Panc1 (cell line): ENCODE measurements at places on chromosomes 7 and 10.
A peak's percentile ranks its signal among the peaks of the same experiment; 100 is the strongest.

DNA sequence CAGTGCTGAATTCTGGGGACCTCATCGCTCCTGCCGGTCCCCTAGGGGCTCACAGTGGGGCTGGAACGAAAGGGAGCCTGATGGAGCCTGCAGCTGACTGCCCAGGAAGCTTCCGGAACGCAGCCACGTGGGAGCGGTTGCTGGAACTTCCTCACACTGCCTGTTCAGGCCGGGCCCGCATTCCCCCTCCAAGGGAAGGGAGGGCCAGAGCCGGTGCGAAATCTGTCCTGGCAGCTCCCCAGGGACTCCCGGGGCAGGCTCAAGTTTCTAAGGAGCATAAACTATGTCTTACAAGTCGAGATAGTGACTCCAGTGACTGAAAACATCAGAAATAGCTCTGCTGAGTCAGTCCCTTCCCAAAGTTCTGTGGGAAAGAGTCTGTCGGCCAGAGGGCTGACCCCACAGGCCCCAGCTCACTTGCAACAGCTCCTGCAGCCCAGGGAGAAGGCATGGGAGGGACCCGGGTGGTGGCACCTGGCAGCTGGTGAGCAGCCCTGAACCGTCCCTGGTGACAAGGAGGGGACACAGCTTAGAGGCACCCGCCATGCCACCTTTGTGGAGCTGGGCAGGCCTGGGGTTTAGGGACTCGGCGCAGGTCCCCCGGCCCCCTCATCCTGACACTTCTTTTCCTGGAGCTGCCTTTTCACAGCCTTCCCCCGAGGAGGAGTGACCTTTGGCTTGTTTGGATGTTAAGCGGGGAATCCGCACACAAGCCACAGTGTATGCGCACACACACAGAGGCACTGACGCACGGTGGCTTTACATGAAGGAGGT is 47.6 kb downstream of the PDGFA start:
- DNase-seq = no peak

GRCh38 chr7:45923290-45923689 is 2.2 kb upstream of the IGFBP3 start:
- no peak for DNase-seq

DNA sequence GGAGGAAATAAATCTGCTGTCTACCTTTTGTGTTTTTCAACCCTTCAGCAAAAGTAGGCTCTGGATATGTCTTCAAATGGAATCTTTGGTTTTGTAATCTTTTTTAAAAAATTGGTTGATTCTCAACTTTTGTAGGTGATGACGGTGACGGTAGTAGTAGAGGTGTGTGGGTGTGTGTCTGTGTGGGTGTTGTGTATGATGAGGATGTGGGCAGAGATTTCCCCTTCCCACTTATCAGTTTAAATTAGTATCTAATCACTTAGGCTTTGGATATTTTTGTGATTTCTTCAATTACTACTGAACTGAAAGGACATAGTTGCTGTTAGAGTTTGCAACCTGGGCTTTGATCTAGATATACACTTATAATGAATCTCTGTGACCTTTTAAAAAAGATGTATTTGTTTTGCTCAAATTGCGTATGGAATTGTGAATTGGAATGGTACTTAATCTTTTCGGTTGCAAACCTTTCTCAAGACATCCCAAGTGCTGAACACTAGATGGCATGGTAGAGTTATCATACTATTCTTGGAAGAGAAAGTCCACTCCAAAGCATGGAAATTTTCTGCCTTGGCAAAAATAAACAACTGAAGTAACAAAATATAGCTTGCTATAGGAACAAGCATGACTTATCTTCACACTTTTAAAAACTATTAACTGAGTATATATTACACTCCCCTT is 51.9 kb upstream of the A1CF start:
- DNase-seq = peak; percentile 27

- no peak for DNase-seq
Observed at GRCh38 chr7:37741776-37742175, 58.2 kb downstream of the GPR141 start.

- no peak for DNase-seq
Observed at GRCh38 chr7:68958571-68958970, 639.7 kb upstream of the AUTS2 start.

DNA sequence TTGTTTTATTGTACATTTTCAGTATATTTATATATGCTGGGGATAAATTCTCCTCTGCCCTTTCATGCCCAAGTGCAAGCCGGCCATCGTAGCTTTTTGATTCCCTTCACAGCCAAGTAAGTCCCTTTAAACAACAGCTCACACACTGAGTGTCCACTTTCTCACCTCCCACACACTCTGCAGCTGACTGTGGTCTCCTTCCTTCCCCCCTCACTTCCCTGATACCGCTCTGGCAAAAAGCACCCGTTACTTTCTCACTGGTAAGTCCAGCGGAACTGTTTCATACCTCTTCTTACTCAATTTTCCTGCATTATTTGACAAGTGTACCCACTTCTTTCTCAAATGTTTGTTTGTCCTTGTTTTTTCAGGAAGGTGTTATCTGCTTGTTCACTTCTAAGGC is 35.2 kb downstream of the MGAM start:
- no peak for DNase-seq

- DNase-seq = peak; percentile 81
Observed at GRCh38 chr10:87846023-87846422, 17.3 kb downstream of the KLLN start.
